MCF 10A (cell line): ENCODE measurements at places on chromosomes 11 and 22. TPM values are rescaled to one million over a fixed set of nuclear protein-coding genes. Genes with fewer than 3 reads are reported as not detected.
A peak's percentile ranks its signal among the peaks of the same experiment; 100 is the strongest.

SLN gene
- not detected in 2 replicates for total RNA-seq

DNA sequence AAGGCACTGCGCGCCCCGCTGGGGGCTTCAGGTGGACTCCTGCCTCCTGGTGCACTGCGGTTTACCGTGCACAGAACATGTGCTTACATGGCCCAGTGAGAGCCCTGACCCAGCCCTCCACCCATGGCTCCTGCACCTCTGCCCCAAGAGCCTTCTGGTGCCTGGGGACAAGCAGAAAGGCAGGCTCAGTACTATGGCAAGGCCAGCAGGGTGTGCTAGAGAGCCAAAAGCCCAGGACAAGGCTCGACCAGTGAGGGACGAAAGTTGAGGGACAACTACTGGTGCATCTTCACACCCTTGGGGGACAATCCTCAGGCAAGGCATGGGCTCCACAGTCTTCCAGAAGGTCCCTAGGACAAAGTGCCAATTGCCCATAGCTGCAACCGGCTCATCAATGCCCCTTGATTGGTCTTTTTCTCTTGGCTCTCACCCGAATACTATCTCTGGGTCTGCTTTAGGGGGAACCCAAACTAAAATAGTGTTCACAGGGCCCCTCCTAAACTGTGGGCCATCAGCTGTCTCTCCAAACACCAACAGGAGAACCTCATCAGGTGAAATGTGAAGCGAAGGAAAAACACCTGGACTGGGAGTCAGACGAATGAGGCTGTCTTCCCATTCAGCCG, 13.5 kb downstream of the PGA5 start:
- H3K4me3 ChIP-seq: no peak overlapping the region
- H3K36me3 ChIP-seq: no peaks in the 10 kb centered on the region
- H3K4me1 ChIP-seq: no peaks in the 10 kb centered on the region
- peaks cover 34% of the 10 kb centered on the region for H3K27me3 ChIP-seq

CCDC87 gene
- total RNA-seq: not detected in 2 replicates

GRCh38 chr11:94010136-94010535, 11.0 kb upstream of the HEPHL1 start:
- no peaks in the 10 kb centered on the region for H3K36me3 ChIP-seq
- H3K4me1 ChIP-seq: peaks cover 7% of the 10 kb centered on the region
- H3K4me3 ChIP-seq: no peak overlapping the region
- H3K27ac ChIP-seq: no peak overlapping the region

DNA sequence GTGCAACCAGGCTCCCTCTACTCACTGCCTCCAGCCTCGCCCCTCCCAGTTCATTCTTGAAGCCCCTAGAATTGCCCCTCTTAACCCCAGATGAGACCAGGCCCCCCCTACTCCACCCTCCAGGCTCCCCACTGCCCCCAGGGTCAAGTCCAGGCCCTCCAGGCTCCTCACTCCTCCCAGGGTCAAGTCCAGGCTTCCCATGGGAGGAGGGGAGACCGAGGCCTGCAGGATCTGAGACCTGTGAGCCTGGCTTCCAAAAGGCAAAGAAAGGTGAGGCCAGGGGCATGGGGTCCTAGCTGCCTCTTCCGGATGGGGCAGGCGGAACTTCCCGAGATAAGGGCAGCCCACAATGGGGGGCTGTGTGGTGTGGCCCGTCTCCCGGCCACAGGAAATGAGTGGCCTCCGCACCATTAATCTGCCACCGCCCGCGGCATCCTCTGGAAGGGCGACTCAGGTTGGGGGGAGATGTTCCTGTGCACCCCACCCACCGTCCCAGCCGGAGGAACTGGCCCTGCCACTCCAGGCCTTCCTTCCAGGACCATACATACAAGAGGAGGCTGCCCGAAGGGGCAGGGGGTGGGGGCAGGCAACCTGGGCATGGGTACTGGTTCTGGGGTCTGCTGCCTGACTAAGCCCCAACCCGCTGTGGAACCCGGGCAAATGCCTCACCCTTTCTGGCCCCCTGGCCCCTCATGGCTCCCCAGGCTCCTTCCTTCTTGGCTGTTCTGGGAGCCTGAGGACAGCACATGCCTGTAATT, 35.1 kb upstream of the WNT11 start:
- H3K27me3 ChIP-seq: peaks cover 12% of the 10 kb centered on the region
- H3K4me1 ChIP-seq: no peaks in the 10 kb centered on the region
- DNase-seq: no peak
- H3K4me3 ChIP-seq: no peak overlapping the region

TMEM41B gene
- total RNA-seq: 50.3 and 72.8 TPM in 2 replicates

DNA sequence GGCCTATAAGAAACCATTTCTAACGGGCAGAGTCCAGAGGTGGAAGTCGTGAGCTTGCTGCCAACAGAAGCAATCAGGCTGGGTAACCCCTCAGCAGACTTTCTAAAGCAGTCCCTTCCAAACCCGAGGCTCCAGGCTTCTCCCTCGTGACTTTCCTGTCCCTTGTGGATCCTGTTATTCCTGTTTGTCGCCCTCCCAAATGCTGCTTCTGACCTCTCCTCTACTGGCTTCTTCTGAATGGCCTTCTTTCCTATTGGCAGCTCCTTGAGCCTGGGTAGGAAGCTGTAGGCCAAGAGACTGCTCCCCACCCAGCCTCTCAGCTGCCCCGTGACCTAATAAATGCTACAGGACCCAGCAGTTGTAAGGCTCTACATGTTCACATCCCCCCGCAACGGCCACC, 35.0 kb downstream of the MAFF start:
- H3K27ac ChIP-seq: no peak overlapping the region
- H3K4me3 ChIP-seq: no peak overlapping the region
- no peak for DNase-seq
- peaks cover 32% of the 10 kb centered on the region for H3K4me1 ChIP-seq
- no peaks in the 10 kb centered on the region for H3K27me3 ChIP-seq

- H3K27me3 ChIP-seq: no peaks in the 10 kb centered on the region
- no peak for DNase-seq
- peaks cover 4% of the 10 kb centered on the region for H3K36me3 ChIP-seq
Measured at GRCh38 chr22:17990147-17990546, 34.2 kb downstream of the MICAL3 start.

DNA sequence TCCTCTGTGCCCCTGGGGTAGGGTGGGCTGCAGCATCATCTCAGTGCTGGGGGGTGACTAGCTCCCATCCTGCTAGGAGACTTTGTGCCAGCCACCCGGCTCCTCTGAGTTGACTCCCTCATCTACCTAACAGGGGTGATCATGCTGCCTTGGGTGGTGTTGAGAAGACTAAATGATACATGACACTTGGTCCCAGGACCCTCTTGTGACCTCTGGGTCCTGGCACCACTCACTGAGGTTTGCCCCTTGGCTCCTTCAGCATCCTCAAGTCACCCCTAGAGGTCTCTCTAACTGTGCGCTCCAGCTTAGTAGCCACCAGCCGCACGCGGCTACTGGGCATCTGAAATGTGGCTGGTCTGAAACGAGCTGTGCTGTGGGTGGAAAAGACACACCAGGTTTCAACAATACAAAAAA, 72.1 kb downstream of the LRRC32 start:
- no peaks in the 10 kb centered on the region for H3K4me1 ChIP-seq
- no peaks in the 10 kb centered on the region for H3K36me3 ChIP-seq
- H3K27me3 ChIP-seq: no peaks in the 10 kb centered on the region
- H3K27ac ChIP-seq: no peak overlapping the region

CYTH4 gene
- 0.22 TPM in 1 of 2 replicates, not detected in the other for total RNA-seq

DNA sequence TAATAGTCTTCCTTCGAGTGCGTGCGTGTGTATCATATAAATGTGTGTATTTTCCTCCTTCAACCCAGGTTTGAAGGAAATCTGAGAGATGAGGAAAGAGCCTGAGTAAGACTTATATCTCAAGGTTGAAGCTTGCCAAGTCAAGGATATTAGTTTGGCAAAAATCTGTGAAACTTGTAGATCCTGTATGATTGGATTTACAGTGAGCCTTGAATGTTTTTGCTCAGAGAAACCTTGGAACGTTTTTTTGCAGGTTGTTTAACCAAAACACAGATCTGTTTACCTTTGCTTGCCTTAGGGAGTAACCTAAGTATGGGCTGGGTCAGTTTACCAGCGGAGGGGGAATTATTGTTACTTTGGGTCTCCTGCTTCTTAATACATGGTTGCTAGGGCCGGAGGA, 35.9 kb upstream of the SORL1-AS1 start:
- peaks cover 4% of the 10 kb centered on the region for H3K36me3 ChIP-seq
- no peak for DNase-seq
- H3K4me3 ChIP-seq: no peak overlapping the region
- H3K4me1 ChIP-seq: no peaks in the 10 kb centered on the region

PLAAT5 gene
- not detected in 2 replicates for total RNA-seq

- no peak overlapping the region for H3K27ac ChIP-seq
- H3K27me3 ChIP-seq: no peaks in the 10 kb centered on the region
- no peaks in the 10 kb centered on the region for H3K36me3 ChIP-seq
- peaks cover 6% of the 10 kb centered on the region for H3K4me1 ChIP-seq
Measured at GRCh38 chr11:73464347-73464746, 88.1 kb downstream of the RELT start.

GRCh38 chr11:80462211-80462610, 1021.4 kb upstream of the TENM4 start:
- H3K4me3 ChIP-seq: no peak overlapping the region
- H3K27me3 ChIP-seq: no peaks in the 10 kb centered on the region
- peaks cover 5% of the 10 kb centered on the region for H3K4me1 ChIP-seq
- H3K36me3 ChIP-seq: no peaks in the 10 kb centered on the region

DNA sequence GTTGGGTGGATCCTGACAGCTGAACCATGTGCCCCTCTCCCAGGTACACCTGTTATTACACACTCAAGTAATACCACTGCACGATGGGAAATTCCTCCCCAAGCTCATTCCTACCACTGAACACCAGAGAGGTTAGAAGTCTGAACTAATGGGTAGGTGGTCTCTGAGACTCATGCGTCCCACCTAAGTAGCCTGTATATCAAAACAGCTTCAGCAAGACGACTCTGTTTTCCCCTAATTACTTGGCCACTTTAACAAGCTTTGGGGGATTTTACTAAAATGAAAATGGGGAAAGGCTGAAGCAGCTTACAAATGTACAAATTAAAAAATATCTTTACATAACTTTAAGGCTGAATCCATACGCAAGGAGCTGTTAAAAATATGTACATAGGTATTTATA, 29.4 kb downstream of the LGR4 start:
- H3K27ac ChIP-seq: no peak overlapping the region
- DNase-seq: no peak
- no peaks in the 10 kb centered on the region for H3K36me3 ChIP-seq
- peaks cover 14% of the 10 kb centered on the region for H3K4me1 ChIP-seq
- no peaks in the 10 kb centered on the region for H3K27me3 ChIP-seq
- H3K4me3 ChIP-seq: no peak overlapping the region

SMTNL1 gene
- total RNA-seq: not detected in 2 replicates

GRCh38 chr11:47020793-47021526, 84.4 kb downstream of the CSTPP1 start:
- no peak overlapping the region for H3K27ac ChIP-seq
- no peaks in the 10 kb centered on the region for H3K27me3 ChIP-seq
- no peak for DNase-seq
- no peaks in the 10 kb centered on the region for H3K4me1 ChIP-seq

DNA sequence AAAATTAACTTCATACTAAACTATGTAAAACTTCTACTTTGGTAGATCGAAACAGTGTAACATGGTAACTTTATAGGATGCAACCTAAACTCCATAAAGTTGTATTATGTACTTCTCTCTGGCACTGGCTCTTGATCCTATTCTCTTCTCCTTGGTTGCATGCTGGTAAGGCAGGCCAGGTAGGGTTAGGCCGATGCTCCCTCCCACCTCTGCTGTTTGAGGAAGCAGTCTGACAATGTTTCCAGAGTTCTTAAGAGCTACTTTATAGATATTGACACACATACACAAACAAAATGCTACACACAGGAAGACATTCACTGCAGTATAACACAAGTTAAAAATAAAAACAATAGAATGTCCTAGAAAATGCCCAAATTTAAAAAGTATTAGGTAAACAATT, 22.5 kb downstream of the CTSC start:
- no peaks in the 10 kb centered on the region for H3K27me3 ChIP-seq
- no peak for DNase-seq
- H3K4me1 ChIP-seq: peaks cover 26% of the 10 kb centered on the region

GRCh38 chr22:39661501-39661841, 90.9 kb downstream of the CACNA1I start:
- H3K27ac ChIP-seq: no peak overlapping the region
- peaks cover 32% of the 10 kb centered on the region for H3K27me3 ChIP-seq
- H3K4me1 ChIP-seq: no peaks in the 10 kb centered on the region
- no peak for DNase-seq

GRCh38 chr11:80103142-80103859, 662.5 kb upstream of the TENM4 start:
- H3K4me3 ChIP-seq: no peak overlapping the region
- DNase-seq: peak; percentile 77
- peaks cover 18% of the 10 kb centered on the region for H3K4me1 ChIP-seq

GRCh38 chr11:62241095-62241494, 944 bp upstream of the SCGB1D2 start:
- H3K27me3 ChIP-seq: peaks cover 55% of the 10 kb centered on the region
- no peak overlapping the region for H3K27ac ChIP-seq
- no peak for DNase-seq
- H3K36me3 ChIP-seq: no peaks in the 10 kb centered on the region
- H3K4me1 ChIP-seq: no peaks in the 10 kb centered on the region
- no peak overlapping the region for H3K4me3 ChIP-seq

GRCh38 chr11:8641332-8641731, 41.1 kb downstream of the TRIM66 start:
- H3K27me3 ChIP-seq: no peaks in the 10 kb centered on the region
- H3K36me3 ChIP-seq: peaks cover 24% of the 10 kb centered on the region
- DNase-seq: no peak
- H3K27ac ChIP-seq: no peak overlapping the region
- H3K4me3 ChIP-seq: no peak overlapping the region

DNA sequence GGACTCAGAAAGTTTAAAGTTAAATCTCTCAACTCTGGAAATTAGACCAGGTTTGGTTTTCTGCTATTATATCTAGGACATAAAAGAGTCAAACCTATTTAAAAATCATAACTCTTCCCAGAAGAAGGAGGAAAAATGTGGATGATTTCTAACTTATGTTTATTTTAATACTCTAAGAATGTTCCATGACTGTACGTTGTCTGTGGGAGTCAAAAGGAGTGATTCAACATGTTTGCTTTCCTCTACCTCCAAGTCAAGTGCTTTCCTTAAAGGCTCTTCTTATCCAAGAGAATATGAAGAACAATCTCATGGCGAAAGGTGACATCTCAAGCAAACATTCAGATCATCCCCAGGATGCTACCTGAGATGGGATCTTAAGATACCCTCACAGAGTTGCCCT, 21.6 kb downstream of the OR51E1 start:
- DNase-seq: no peak
- H3K4me1 ChIP-seq: no peaks in the 10 kb centered on the region
- peaks cover 54% of the 10 kb centered on the region for H3K27me3 ChIP-seq

SYT8 gene
- 141 and 308 TPM in 2 replicates for total RNA-seq

- no peaks in the 10 kb centered on the region for H3K36me3 ChIP-seq
- H3K27ac ChIP-seq: peak overlapping the region; percentile 3
- no peak overlapping the region for H3K4me3 ChIP-seq
- peaks cover 15% of the 10 kb centered on the region for H3K4me1 ChIP-seq
- H3K27me3 ChIP-seq: no peaks in the 10 kb centered on the region
- peak; percentile 86 for DNase-seq
Measured at GRCh38 chr22:22692707-22693530, 48.5 kb downstream of the GGTLC2 start.

OR51B2 gene
- not detected in 2 replicates for total RNA-seq
